GM23248 (cell line): ENCODE measurements at places on chromosomes 2 and 18.

DNA sequence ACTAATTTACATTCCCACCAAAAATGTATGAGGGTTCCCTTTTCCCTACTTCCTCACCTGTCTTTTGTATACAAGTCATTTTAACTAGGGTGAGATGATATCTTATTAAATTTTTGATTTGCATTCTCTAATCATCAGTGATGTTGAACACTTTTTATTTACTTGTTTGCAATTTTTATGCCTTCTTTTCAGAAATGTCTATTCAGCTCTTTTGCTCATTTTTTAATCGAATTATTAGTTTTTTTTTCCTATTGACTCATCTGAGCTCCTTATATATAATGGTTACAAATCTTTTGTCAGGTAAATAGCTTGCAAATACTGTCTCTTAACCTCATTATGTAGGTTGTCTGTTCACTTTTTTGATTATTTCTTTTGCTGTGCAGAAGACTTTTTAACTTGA lies 269.4 kb downstream of the CDH19 start:
- no peak for DNase-seq

DNA sequence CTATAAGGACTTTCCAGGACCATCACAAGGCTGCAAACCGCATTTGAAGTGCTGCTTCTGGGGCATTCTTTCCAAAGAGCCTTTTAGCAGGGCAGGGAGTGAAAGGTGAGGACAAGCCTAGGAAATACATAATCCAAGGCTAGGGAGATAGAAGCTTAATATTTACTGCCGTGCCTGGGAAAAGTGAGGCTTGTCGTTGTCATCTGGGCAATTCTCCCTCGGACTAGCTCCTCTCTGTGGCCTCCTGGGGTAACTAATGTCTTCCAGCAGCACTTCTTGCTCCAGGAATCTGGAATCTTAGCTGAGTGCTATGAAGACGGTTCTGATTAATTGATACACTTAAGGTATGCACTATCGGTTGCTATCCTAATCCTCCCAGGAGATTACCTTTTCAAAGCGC lies 69.3 kb upstream of the ATL2 start:
- DNase-seq, result no peak

DNA sequence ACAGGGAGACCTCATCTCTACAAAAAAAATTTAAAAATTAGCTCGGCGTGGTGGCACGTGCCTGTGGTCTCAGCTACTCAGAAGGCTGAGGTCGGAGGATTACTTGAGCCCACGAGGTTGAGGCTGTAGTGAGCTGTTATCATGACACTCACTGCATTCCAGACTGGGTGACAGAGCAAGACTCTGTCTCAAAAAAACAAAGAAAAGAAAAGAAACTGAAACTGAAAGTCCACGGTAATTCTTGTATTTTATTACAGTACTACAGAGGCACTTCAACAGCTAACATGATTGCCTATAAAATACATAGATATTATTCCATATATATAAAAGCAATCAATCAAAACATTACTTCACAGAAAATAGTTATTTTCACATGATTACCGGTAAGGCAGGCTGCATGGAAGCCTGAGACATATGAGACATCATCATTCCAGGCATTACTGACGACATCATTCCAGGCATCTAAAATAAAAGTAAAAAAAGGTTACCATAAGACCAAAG lies 23.1 kb downstream of the PRPF40A start:
- DNase-seq, result peak; percentile 62

DNA sequence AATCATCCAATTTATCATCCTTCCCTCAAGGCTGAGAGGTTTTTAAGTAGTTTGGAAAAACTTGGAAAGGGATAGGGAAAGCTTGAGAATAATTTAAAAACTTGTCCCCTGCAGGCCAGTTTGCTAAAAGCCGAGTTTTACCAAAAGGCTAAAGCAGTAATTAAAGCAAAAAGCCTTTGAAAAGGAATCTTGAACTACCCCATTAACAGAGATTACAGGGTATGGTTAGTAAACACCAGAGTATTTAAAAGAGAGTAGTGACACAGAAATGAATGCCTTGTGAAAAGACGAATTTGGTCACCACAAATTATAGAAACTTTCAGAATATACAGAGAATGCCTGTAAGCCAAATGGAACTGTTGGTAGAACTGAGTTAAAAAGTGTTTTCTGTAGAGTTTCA lies 85.0 kb downstream of the FMNL2 start:
- DNase-seq, result no peak

- DNase-seq, result no peak
These were observed 23.3 kb upstream of the NPAS2 start for GRCh38 chr2:100796499-100797100.

- no peak for DNase-seq
These were observed 817.8 kb upstream of the FAM98A start for GRCh38 chr2:34416856-34417255.

- DNase-seq, result no peak
These were observed 326.8 kb downstream of the AKAIN1 start for GRCh38 chr18:4870177-4870773.

- DNase-seq, result no peak
These were observed 15.7 kb downstream of the GPATCH11 start for GRCh38 chr2:37100054-37100453.

DNA sequence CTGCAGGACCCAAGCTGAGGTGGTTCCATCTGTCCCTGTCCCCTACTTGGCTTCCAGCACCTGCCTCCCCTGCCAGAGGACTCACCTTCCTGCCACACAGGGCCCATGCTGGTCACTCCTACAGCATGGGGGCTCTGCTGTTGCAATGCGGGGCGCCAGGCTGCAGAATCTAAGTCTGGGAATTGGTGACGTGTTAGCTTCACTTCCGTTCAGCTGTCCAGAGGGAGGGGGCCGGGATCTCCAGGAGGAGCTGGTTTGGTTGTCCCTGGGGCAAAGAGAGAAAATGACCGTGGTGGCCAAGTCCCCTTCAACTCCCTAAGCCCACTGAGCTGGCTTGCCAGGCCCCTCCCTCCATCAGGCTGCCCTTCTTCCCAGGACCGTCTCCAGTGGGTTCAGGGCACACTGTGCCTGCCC lies 69.5 kb downstream of the IL1R2 start:
- DNase-seq, result no peak

DNA sequence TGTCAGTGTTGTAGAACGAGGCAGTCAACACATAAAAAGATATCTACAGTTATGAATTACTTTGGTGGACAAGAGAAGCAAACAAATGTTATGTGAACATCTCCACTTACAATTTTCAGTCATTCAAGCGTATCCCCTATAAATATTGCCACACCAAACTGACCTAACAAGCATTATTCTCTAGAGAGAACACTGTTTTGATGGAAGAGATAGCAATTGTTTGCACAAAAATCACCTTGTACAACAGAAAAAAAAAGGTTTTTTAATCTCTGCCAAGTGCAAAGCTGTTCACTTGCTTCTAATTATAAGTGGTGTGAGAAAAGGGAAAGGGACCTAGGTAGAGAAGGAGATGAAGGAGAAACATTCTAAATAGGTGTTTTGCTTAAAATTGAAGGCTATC lies 33.8 kb downstream of the PID1 start:
- no peak for DNase-seq

DNA sequence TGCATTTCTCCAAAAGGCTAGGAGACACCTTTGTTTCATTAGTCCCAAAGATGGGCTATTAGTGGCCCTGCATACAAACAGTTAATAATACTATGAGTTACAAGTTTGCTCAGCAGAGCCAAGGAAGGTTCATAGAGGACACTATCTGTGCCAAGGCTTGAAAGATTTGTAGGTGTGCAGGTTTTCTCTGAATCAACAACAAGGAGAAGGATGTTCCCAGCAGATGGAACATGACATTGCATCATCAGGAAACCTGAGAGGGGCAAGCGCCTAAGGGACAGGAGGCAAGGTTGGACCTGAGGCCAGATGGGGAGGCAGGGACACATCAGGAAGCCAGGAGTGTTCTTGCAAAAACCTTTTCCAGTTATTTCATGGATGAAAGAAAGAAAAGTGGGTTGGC lies 35.4 kb upstream of the STK17B start:
- no peak for DNase-seq

- no peak for DNase-seq
These were observed 11.8 kb downstream of the C2orf76 start for GRCh38 chr2:119354860-119355259.

- no peak for DNase-seq
These were observed 303.8 kb downstream of the TDRD15 start for GRCh38 chr2:21427606-21428005.

- DNase-seq, result peak; percentile 70
These were observed 210.0 kb downstream of the RBM43 start for GRCh38 chr2:151051574-151052220.

DNA sequence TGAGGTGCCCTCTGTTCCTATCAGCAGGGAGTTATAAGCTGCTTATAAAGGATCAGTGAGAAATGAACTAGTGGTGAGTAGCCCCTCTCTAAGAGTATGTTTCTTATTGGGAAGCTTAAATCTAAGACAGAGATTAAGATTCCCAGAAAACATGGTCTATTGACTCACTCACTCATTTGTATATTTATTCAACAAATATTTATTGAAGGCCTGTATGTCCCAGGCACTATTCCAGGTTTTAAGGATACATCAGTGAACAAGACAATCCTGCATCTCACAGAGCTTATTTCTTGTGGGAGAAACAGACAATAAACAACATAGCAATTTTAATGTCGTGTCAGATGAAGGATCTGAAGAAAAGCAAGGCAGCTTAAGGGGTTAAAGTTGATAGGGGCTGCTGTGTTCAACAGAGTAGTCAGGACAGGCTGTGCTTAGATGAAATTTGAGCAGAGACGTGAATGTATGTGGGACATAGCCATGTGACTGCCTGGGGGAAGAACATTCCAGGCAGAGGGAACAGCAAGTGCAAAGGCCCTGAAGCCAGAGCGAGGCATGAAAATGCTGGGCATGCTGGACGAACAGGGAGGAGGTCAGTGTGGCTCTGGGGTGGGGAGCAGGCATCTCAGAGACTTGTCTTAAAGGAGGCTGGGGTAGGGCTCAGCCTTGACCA lies 14.8 kb upstream of the PSD4 start:
- peak; percentile 45 for DNase-seq

GRCh38 chr2:229927817-229928321 lies 5.6 kb downstream of the FBXO36 start:
- peak; percentile 73 for DNase-seq

- no peak for DNase-seq
These were observed 138.9 kb downstream of the FAM210A start for GRCh38 chr18:13587477-13587876.

DNA sequence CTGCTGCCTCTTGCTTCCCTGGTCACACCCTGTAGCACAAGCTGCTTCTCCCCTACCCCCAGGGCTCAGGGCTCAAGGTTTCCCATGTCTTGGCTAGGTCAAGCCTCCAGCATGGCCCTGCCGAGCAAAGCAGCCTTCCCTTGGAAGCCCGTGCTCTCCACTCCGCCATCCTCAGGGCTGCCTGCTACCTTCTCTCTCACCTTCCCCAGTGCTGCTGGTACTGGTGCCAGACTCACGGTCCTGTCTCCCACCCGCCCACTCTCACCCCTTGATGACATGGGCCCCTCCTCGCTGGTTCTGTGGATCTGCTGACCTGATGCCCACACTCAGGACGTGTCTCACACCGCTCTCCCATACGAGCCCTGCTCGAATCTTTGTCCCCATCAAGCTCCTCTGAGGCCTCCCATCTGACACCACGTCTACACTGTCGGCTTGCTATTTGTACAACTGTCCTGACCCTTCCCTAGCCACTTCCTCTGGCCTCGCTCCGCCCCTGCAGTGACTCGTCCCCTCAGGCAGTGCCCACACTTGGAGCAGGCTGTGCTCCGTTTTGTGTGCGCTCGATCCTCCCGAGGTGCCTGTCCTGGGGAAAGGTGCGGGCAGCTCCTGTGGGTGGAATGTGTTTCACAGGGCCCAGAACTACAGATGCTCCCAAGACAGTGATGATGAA lies 49.9 kb downstream of the ZAP70 start:
- DNase-seq, result no peak

DNA sequence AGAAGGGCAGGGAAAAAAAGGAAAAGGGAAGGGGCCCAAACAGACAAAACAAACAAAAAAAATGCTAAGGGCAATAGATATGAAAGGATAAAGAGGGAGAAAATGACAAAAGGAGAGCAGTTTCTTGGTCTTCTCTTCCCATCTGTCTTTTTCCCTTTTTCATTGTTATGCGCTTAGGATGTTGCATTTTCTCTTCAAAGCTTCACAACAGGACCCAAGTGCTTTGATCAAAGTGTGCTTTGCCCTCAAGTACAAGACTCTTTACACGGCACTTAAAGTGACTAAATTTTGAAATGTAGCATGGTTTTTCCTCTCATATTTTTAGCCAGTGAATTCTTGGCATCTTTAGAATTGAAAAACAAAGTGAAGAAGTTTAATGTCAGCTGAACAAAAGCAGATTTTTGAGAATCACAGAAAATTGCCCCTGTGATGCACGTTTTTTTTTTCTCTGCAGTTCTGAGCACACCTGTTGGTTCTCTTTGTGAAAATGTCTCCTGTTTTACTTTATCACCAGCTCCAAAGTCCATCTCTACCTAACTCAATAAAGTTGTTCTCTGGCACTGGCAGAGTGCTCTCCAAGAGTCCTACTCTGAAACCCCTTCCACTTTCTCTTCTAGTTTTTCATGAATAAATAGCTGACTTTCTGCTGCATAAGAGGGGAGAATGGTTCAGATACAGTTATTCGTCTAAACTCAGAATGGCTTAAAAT lies 126.6 kb downstream of the KCNH7 start:
- DNase-seq, result no peak

- no peak for DNase-seq
These were observed 31.3 kb upstream of the TOGARAM2 start for GRCh38 chr2:28949617-28950305.

- no peak for DNase-seq
These were observed 13.2 kb upstream of the RMND5A start for GRCh38 chr2:86706935-86707334.

DNA sequence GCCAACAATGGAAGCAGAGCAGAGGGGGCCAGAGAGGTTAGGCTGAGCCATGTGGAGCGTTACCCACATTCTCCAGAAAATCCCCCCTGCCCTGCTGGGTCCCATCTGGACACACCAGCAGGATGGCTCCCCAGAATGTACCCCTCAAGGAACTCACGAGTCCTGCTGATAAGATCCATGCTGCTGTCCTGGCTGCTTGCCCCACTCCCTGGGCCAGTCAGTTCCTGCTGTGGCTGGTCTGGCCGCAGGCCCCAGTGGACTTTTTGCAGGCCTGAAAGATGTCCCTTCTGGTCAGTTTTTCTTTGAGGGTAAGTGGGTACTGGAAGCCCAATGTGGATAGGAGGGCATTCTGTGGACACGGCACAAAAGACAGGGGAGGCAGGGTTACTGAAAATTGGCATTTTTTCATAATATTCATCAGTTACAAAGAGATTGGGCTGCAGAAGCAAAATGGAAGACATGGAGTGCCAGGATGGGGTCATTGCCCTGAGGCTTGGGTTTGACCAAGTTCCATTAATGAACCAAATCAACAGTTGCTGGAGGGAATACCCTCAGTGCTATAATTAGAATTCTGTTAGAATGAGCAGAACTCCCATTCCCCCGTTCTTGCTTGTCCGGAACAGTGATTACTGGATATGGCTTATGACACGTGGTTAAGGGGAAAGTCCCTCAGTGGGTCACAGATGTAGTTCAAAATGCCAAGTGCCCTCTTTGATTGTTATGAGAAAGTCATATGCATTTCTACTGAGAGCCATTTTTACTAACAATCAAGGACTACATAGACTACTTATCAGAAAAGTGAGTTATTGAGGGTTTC lies 38.7 kb downstream of the SLC4A5 start:
- DNase-seq, result no peak
